ENCODE measurements at places on chromosomes 6 and 20.

- H3K36me3 ChIP-seq, result no peaks in the 10 kb centered on the region
- no peak overlapping the region for H3K27ac ChIP-seq
- H3K4me3 ChIP-seq, result no peak overlapping the region
- H3K4me1 ChIP-seq, result no peaks in the 10 kb centered on the region
- no peak for DNase-seq
Measured at GRCh38 chr6:160477901-160478300, 129.7 kb downstream of the SLC22A3 start.

DNA sequence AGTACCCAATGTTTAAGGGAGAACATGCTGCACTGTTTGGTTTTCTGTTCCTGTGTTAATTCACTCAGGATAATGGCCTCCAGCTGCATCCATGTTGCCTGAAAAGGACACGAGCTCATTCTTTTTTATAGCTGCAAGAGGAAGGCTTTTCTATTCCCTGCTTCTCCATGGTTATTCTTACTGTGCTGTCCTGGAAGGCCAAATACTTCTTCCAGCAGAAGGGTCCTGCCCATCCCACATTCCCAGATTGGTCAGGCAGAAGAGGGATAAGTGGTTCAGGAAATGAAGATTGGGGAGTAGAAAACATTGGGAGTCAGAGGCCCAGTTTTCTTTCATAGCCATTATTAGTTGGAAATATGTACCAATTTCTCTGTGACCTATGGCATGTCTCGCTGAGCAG lies 122.4 kb downstream of the TCP11 start:
- no peak overlapping the region for H3K27ac ChIP-seq
- H3K36me3 ChIP-seq, result peaks cover 15% of the 10 kb centered on the region
- no peak overlapping the region for H3K4me3 ChIP-seq
- H3K4me1 ChIP-seq, result no peaks in the 10 kb centered on the region

DNA sequence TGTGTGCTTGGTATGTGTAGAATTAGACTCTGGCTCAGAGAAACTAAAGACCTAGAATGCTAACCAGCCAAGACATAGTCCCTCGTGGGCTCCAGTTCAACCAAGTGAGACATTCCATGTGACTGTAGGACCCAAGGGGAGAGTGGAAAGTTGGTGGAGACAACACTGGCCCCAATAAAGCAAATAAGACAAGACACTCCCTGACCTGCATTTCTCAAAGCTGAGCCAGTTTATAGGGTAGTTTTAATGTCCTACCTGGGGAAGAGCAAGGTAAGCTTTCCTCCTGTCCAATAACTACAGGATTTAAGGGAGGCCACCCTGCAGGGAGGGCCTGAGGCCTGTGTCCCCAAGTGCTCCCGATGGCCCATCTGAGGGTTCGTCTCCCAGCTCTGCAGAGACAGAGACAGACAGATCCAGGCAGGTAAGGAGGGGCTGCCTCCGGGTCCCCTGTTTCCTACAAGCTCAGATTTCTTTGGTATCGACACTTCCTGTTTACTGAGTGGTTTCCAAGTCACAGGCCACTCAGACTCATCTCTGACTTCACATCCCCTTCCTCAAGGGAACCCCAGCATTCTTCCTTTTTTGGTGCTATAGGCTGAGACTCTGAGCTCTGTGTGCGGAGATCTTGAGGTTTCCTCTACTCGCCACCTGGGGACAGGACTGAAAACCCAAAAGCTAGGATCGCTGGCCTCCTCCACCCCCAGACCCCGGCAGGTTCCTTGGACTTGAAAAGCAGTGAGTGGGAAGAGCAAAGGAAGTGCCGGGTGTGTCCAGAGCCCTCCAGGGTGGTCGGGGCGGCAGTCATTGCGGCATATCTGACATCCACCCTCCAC lies 92.4 kb downstream of the PRND start:
- H3K4me3 ChIP-seq, result peak overlapping the region; percentile 48
- peak overlapping the region; percentile 95 for H3K27ac ChIP-seq
- peaks cover 38% of the 10 kb centered on the region for H3K4me1 ChIP-seq
- H3K36me3 ChIP-seq, result no peaks in the 10 kb centered on the region

GRCh38 chr6:84019141-84019841 lies 14.3 kb upstream of the MRAP2 start:
- H3K27ac ChIP-seq, result no peak overlapping the region
- H3K36me3 ChIP-seq, result no peaks in the 10 kb centered on the region
- H3K4me3 ChIP-seq, result no peak overlapping the region
- no peaks in the 10 kb centered on the region for H3K4me1 ChIP-seq
- no peak for DNase-seq
- no peaks in the 10 kb centered on the region for H3K27me3 ChIP-seq

GRCh38 chr6:84667252-84668213 lies 96.9 kb downstream of the TBX18 start:
- H3K4me1 ChIP-seq, result no peaks in the 10 kb centered on the region
- no peaks in the 10 kb centered on the region for H3K27me3 ChIP-seq
- no peaks in the 10 kb centered on the region for H3K36me3 ChIP-seq
- H3K27ac ChIP-seq, result no peak overlapping the region
- no peak overlapping the region for H3K4me3 ChIP-seq

DNA sequence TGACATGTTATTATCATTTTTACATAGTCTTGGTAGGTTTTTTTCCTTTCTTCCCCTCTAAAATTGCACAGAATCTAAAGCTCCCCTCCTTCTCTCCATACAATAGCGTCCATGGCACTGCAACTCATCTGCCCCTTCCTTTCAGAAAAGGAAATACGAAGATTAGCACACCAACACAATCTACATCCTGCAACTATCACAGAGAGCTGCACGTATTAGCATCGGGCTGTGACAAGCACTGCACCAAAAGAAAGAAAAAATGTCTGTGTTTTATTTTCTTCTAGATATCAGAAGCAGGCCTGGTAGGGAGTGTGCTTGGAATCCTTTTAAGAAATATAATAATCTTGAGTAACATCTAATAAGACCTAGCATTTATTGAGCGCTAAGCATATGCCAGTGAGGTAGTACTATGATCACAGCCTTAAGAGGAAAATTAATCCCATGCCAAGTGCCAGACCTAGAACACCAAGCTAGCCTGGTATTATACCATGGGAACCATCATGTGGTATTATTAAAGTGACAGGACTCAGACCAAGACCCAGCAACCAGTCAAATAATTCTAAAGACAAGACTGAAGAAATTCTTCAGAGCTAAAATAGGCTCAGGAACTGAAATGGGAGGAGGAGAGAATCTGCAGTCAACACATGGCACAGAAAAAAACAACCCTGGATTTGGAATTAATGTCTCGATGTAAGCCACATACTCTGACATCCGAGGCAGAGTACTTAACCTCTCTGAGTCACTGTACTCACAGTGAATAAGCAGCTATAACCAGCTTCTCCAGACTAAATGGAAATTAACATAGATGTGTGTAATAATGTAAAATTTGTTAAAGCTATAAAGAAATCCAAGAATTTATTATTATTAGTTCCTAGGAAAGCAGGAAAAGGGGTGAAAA lies 124.3 kb downstream of the IPCEF1 start:
- no peak for DNase-seq
- H3K4me1 ChIP-seq, result peaks cover 30% of the 10 kb centered on the region
- H3K27ac ChIP-seq, result no peak overlapping the region
- H3K4me3 ChIP-seq, result no peak overlapping the region

DNA sequence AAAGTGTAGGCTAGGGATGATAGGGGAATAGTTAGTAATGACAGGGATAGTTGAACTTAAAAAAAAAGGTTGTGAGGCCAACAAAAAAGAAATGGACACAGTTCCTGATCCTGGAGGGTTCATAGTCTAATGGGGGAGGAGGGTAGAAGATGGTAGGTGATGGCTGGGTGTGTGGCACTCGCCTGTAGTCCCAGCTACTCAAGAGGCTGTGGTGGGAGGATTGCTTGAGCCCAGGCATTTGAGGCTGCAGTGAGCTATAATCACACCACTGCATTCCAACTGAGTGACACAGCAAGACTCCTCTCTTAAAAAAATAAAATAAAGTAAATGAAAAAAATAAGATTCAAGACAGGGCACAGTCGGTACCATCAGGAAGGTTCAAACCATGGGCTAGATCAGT lies 2.4 kb upstream of the MICB start:
- peaks cover 11% of the 10 kb centered on the region for H3K4me1 ChIP-seq
- peaks cover 13% of the 10 kb centered on the region for H3K27me3 ChIP-seq
- no peak overlapping the region for H3K27ac ChIP-seq
- H3K36me3 ChIP-seq, result no peaks in the 10 kb centered on the region
- no peak for DNase-seq
- H3K4me3 ChIP-seq, result peak overlapping the region; percentile 87

DNA sequence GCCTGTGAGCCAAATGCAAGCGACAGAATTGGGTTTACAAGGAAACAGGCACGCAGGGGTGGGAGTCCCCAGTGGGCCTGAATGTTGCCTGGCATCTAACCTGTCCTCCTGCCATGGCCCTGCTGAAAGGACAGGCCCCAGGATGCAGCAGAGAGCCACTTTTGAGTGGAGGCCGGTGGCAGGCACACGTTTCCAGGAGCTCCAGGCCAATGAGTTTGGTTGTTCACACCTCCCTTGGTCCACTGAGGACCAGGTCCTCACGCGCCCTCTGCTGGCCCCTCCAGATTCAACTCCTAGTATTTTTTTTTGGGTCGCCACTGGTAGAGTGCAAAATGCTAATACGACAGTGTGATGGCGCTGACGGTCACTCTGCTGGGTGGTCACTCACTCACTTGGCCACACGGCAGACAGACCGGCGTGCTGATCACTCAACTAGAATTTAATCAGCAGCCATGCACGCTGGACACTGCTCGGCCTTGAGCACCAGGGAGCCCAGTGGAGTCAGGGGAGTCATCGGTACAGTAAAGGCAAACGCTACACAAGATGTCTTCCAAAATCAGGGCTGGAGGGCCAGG lies 81.7 kb upstream of the NFATC2 start:
- peak; percentile 27 for DNase-seq
- no peaks in the 10 kb centered on the region for H3K27me3 ChIP-seq
- H3K27ac ChIP-seq, result no peak overlapping the region
- H3K4me1 ChIP-seq, result no peaks in the 10 kb centered on the region

GRCh38 chr6:89952105-89952671 lies 57.9 kb downstream of the GJA10 start:
- no peaks in the 10 kb centered on the region for H3K27me3 ChIP-seq
- no peak overlapping the region for H3K4me3 ChIP-seq
- peaks cover 25% of the 10 kb centered on the region for H3K36me3 ChIP-seq
- peaks cover 27% of the 10 kb centered on the region for H3K4me1 ChIP-seq

GRCh38 chr6:109092074-109092473 lies 2.6 kb downstream of the SESN1 start:
- H3K4me1 ChIP-seq, result peaks cover 8% of the 10 kb centered on the region
- no peak for DNase-seq
- H3K4me3 ChIP-seq, result peak overlapping the region; percentile 23
- no peak overlapping the region for H3K27ac ChIP-seq
- H3K36me3 ChIP-seq, result no peaks in the 10 kb centered on the region

GRCh38 chr6:55069132-55069781 lies 105.1 kb upstream of the HCRTR2 start:
- DNase-seq, result no peak
- no peaks in the 10 kb centered on the region for H3K4me1 ChIP-seq

GRCh38 chr6:3808759-3809514 lies 40.2 kb upstream of the FAM50B start:
- DNase-seq, result no peak
- H3K27me3 ChIP-seq, result no peaks in the 10 kb centered on the region

DNA sequence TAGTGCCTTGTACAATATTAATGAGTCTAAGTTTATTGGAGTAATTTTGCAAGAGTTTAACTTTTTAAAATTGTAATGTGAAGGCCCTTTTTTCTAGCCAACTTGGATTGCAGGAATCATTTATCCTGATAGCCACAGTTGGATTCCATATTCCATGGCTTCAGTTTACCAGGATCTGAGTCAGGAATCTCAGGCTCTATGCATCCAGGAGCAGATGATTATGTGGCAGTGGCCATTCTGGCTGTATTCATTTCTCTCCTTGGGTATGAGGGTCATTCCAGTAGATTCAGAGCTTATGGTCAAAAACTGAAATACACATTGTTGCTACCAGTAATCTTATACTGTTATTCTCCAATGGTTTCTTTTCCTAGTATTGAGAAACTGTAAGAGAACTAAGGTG lies 2.9 kb downstream of the AIG1 start:
- no peak overlapping the region for H3K4me3 ChIP-seq
- no peaks in the 10 kb centered on the region for H3K36me3 ChIP-seq
- peaks cover 11% of the 10 kb centered on the region for H3K4me1 ChIP-seq

DNA sequence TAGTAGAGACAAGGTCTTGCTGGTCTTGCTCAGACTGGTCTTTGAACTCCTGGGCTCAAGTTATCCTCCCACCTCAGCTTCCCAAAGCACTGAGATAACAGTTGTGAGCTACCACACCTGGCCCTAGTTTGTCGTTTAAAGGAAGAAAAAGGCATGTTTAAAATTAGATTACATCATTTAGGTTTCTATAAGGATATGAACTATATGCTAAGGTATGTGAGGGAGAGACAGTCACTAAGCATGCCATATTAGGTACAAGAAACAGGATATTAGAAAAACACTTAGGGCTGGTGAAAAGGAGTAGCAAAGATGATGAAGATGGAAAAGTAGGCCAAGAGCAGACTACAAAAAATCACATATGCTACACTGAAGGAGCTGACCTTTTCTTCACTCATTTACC lies 106.4 kb downstream of the ASCC3 start:
- DNase-seq, result no peak
- no peak overlapping the region for H3K4me3 ChIP-seq
- no peaks in the 10 kb centered on the region for H3K4me1 ChIP-seq
- no peaks in the 10 kb centered on the region for H3K27me3 ChIP-seq
- H3K36me3 ChIP-seq, result no peaks in the 10 kb centered on the region
- no peak overlapping the region for H3K27ac ChIP-seq

- no peaks in the 10 kb centered on the region for H3K4me1 ChIP-seq
- no peak overlapping the region for H3K27ac ChIP-seq
- H3K4me3 ChIP-seq, result no peak overlapping the region
- H3K36me3 ChIP-seq, result no peaks in the 10 kb centered on the region
- DNase-seq, result no peak
- H3K27me3 ChIP-seq, result no peaks in the 10 kb centered on the region
Measured at GRCh38 chr6:57283106-57283505, 34.3 kb upstream of the PRIM2 start.

DNA sequence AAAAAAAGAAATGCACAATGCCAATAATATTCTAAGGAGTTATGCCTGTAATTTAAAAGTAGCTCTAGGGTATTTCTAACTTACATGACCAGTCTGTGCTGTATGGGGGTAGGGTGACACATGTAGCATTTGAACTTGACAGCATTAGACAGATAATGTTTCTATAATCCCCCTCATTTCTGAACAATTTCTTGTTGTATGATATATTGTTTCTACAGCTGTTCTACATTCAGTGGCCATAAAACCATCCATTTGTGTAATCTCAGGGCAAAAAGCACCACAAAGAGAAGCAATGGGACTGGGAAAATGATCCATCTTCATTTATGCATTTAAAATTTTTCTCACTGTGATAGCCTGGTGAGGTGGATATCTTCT lies 767.8 kb downstream of the TFAP2A start:
- no peak for DNase-seq
- no peak overlapping the region for H3K27ac ChIP-seq
- no peaks in the 10 kb centered on the region for H3K36me3 ChIP-seq
- H3K4me3 ChIP-seq, result no peak overlapping the region
- H3K27me3 ChIP-seq, result no peaks in the 10 kb centered on the region
- H3K4me1 ChIP-seq, result no peaks in the 10 kb centered on the region
